ENCODE measurements at places on chromosomes 6 and 20.

DNA sequence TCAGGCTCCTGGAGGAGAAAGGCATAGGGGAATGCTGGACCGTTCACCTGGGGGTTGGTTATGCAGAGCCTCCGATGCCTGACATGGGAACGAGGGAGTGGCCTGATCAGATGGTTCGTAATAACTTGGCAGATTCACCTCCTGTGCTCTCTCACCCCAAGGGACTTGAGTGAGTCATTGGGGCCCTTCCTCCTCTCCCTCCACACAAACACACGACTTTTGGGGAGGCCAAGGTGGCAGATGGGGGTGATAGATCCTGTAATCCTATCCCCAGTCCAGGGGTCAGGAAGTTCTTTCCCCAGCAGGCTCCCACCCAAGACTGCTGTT is 45.6 kb upstream of the ARFGEF2 start:
- DNase-seq = no peak

GRCh38 chr6:142255785-142256184 is 46.0 kb upstream of the ADGRG6 start:
- DNase-seq = no peak

GRCh38 chr6:148112851-148113319 is 229.8 kb upstream of the SASH1 start:
- no peak for DNase-seq

GRCh38 chr6:144346719-144347447 is 61.7 kb downstream of the UTRN start:
- DNase-seq = no peak

Data from hematopoietic multipotent progenitor cell treated with erythropoietin and hydrocortisone succinate and interleukin-3 and kit ligand, for 8 days (in vitro differentiated cells).